ENCODE measurements at places on chromosomes 7 and 10.

- no peak for DNase-seq
Measured at GRCh38 chr10:16184096-16184597, 252.7 kb upstream of the PTER start.

DNA sequence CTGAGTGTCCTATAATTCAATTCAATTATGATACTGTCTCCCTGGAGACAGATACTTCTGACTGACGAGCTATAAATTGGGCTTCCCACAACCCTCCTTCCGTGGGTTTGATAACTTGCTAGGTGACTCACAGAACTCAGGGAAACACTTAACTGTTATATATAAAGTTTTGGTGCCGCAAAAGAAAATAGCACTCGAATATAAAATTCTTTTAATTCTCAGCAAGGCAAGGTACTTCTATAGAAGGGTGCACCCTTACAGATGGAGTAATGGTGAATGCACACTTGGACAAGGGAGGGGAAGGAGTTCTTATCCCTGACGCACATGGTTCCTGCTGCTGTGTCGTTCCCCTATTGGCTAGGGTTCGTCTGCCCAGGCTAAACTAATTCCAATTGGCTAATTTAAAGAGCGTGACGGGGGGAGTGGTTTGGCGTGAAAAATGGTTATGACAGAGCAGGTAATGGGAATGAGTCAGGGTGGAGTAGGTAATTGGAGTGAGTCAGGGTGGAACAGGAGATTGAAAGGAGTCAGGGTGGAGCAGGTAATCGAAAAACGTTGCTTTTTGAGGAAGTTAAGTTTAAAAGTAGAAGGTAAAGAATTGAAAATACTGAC is 20.8 kb upstream of the GHITM start:
- no peak for DNase-seq

- DNase-seq: no peak
Measured at GRCh38 chr10:35271086-35271858, 65.0 kb upstream of the CCNY start.

- no peak for DNase-seq
Measured at GRCh38 chr7:27213433-27214238, 13.7 kb upstream of the HOXA13 start.

- DNase-seq: no peak
Measured at GRCh38 chr10:34627331-34627730, 187.8 kb downstream of the PARD3 start.
